ENCODE measurements at places on chromosomes 4 and X. TPM values are rescaled to one million over a fixed set of nuclear protein-coding genes. Genes with fewer than 3 reads are reported as not detected.

MSX1 gene
- total RNA-seq: 2.6 TPM

TKTL1 gene
- total RNA-seq: 0.64 TPM

S100P gene
- total RNA-seq: not detected

GAGE13 gene
- not detected for total RNA-seq

CT45A1 gene
- total RNA-seq: not detected

CDX4 gene
- not detected for total RNA-seq

ADGRG2 gene
- total RNA-seq: 38.6 TPM

RRH gene
- total RNA-seq: not detected

SLITRK4 gene
- total RNA-seq: 2.3 TPM

CXCL3 gene
- not detected for total RNA-seq

USP51 gene
- total RNA-seq: 0.14 TPM

DRD5 gene
- not detected for total RNA-seq

HTN3 gene
- not detected for total RNA-seq

RENBP gene
- total RNA-seq: 13.5 TPM

MAGT1 gene
- total RNA-seq: 84.0 TPM

CSN1S1 gene
- total RNA-seq: not detected

FOXO4 gene
- total RNA-seq: 0.41 TPM

LRAT gene
- total RNA-seq: 0.17 TPM

SHROOM4 gene
- total RNA-seq: 3.3 TPM

DGAT2L6 gene
- total RNA-seq: not detected

SLC4A4 gene
- total RNA-seq: 18.0 TPM

COL4A5 gene
- total RNA-seq: 1.0 TPM

ACE2 gene
- total RNA-seq: not detected

SSX4B gene
- total RNA-seq: not detected

SCRG1 gene
- not detected for total RNA-seq

CFP gene
- total RNA-seq: not detected

FRG2 gene
- not detected for total RNA-seq

VSIG4 gene
- total RNA-seq: not detected

CXCL6 gene
- not detected for total RNA-seq

GPR82 gene
- not detected for total RNA-seq

PRRG1 gene
- 4.7 TPM for total RNA-seq

ADH7 gene
- total RNA-seq: not detected

CFAP47 gene
- 3.4 TPM for total RNA-seq

DNAAF6 gene
- total RNA-seq: not detected

DUX4 gene
- not detected for total RNA-seq

HPSE gene
- 2.9 TPM for total RNA-seq

Measured in Caki2 (cell line).